ENCODE measurements at places on chromosomes 1 and 21.

DNA sequence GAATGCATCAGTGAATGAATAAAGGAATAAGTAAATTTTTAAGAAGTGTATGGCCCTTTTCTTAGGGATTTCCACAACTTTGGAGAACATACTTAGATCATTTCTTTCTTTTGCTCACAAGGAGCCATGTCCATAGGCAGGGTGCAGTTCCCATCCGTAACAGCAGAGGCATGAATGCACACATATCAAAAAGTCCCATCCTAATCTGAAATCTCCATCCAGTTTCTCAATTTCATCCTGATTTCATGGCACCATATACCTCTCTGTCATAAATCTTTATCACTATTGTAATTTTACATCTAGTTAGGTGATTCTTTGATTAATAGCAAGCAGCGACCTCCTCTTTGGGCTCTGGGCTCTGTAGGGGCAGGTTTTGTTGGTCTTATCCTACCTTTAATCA, 359.2 kb downstream of the RRAGC start:
- DNase-seq: no peak

DNA sequence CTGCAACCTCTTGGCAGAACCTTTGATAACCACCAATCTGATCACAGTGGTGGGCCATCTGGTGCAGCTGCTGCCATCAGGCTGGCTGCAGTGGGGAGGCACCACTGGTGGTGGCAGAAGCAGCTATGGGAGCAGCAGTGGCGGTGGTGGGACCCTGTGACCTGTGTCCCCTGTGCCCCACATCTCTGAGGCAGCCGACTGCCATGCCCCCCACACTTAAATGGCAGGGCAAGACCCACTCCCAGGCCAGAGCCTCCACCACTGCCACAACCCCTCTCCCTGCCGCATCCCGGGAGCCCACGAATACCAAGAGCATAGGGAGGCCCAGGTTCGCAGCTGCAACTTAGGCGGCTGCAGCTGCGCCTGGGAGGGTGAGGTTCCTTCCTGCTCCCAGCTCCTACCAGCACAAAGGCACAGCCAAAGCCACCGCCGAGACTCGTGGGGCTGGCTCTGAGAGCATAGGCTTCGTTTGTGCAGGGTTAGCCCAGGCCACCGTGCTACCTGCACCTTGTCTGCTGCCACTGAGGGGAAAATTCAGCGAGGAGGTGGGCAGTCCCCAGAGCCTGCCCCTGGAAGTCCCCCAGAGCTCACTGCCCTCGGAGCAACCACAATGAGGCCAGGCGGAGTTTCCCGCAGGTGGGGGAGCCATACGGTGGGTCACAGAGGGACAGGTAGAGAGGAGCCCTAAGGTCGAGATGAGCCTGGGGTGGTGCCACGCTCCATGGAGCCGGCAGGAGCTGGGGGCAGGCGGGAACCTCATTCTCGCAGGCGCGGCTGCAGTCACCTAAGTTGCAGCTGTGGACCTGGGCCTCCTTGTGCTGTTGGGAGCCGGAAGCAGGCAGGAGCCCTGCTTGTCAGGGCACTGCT, 518.7 kb downstream of the RWDD3 start:
- no peak for DNase-seq

- no peak for DNase-seq
These were observed 54.3 kb downstream of the ABL2 start for GRCh38 chr1:179175011-179175841.

DNA sequence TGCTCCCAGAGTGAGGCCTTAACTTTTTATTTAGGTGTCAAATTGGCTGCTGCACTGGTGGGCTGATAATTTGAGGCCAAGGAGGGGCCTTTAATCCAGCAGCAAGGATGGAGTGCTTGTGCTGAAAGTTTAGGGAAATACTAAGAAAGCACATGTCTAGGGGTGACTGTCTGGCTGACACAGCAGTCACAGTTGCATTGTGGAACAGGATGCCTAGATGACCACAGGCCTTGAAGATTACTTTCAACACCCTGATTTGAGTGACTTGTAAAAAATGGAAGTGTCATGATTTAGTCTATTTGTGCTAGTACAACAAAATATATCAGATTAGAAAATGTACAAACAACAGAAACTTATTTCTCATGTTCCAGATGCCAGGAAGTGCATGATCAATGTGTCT, 57.7 kb downstream of the ZNF697 start:
- DNase-seq: no peak

DNA sequence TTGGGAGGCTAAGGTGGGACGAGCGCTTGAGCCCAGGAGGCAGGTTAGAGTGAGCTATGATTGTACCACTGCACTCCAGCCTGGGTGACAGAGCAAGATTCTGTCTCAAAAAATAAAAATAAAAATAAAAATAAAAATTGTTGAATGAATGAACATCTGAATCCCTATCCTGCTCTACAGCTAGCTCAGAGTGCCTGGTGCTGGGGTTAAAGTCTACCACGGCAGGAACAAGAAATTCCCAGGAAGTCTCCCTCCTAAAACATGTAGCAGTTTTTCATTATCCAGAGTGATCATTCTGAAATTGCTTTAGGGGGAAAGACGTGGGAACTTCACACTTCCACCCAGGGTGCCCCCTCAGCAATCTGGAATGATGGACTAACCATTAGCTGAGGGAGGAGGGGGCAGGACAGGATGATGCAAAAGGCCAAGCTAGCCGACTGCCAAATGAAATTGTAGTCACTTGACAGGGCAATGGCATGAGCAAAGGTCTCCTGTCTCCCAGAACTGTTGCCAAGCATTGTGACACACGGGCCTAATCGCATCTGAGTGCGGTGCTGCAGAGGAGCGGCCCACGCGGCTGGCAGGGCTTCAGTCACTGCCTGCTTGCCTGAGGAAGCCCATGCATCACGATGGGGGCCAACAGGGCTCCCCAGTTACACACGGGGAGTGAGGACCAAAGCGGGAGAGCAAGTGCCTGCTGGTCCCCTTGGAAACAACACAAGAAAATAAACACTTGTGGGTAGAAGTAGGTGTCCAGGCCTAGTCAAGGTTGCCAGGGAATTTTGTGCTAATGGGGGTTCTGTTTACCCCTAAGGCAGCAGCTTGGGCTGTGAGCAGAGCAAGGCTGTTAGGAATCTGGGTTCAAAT, 85.7 kb downstream of the NENF start:
- DNase-seq: no peak

GRCh38 chr1:24720152-24720551, 25.1 kb upstream of the CLIC4 start:
- DNase-seq: no peak

GRCh38 chr1:221470000-221470698, 271.7 kb downstream of the DUSP10 start:
- no peak for DNase-seq

DNA sequence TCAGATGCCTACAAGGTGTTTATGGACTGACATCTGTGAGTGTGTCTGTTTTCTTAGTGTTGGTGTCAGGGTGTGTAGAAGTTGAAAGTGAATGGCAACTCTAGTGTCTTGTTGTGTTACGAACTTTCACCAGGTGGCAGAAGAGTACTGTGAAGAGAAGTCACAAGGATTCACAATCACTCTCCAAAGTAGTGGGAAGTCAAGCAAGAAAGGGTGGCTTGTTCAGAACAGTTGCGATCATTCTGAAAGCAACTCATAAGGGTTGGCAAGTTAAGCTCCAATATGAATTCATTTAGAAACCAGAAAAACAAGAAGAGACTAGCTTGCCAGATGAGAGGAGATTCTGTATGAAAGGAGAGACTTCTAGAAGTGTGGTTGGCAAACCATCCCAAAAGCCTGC, 86.1 kb downstream of the FASLG start:
- DNase-seq: peak; percentile 8

- DNase-seq: no peak
These were observed 108.7 kb downstream of the DISP1 start for GRCh38 chr1:222923506-222923905.

DNA sequence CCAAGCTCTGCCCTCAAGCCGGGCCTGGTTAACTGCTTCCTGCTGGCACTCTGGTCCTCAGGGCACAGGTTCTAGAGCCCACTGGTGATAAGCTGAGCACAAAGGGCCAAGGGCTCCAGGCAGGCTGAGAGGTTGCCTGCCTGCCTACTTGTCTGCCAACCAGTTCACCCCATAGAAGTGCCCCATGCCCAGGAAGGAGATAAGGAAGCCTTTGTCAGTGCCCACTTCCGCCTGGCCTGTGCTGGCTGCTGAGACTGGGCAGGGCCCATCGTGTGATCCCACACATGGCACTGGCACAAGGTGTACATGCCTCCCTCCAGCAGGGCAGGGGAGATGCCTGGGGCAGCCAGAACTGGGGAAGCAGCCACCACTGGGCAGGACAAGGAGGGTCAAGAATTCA, 24.1 kb downstream of the SLC9A1 start:
- no peak for DNase-seq

DNA sequence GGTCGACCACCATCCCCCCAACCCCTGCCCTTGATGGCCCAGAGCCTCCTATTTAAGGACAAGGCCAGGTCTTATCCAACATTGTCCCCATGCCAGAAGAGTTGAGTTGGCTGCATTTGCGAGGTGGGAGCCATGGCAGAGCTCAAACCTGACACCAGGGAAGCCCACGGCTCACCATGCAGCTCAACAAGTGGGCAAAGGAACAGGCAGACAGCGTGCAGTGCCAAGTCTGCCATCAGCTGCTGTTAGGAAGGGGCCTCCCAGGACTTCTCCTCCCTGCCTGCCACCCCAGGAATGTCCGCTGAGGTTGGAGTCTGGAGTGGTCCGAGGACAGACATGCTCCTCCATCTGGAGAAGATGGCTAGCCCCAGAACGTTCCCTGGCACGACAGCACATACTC, 19.9 kb downstream of the SLC45A3 start:
- no peak for DNase-seq

- no peak for DNase-seq
These were observed 66.2 kb downstream of the COQ8A start for GRCh38 chr1:227006226-227006796.

DNA sequence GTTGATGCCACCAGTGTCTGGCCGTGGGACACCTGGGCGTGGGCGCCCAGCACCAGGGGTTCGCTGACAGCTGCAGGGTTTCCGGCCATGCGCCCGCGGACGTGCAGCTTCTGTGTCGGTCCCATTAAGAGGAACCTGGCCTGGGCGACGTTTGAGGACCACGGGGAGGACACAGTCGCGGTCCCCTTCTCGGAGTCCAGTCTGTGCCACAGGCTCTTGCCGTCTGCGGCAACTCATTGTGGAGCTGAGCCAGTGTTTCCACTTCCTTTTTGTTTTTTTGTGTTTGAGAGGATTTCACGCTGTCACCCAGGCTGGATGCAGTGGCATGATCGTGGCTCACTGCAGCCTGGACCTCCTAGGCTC, 1.6 kb upstream of the C1orf159 start:
- no peak for DNase-seq

GRCh38 chr1:221878134-221878533, 136.2 kb upstream of the DUSP10 start:
- DNase-seq: no peak

DNA sequence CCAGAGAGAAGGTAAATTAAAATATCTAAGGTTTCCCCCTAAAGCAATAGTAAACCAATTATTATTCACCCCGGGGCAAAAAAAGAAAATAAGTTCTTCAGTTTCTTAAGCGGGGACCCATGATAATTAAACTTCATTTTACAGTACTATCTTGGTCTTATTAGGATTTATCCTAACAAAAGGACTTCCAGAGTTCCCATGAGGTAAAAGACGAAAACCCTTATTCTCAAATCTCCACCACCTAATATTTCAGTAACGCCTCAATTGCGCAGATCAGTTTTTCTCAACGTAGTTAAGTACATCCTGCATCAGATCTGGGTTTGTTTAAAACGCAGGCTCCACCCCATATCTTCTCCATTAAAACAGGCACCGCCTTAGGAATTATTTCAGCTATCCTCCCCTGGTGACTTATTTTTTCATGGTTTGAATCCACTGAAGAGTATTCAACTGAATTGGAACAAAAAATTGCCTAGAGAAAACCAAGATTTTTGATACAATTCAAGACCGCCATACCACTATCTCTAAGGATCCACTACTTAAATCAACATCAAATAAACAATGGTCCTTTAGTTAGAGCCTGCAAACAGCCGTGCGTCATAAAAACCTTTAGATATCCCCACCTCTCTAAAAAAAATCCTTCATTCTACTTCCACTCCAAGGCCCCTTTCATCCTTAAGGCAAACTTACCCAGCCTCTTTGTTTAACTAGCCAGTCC, 1.7 kb downstream of the MCL1 start:
- DNase-seq: peak; percentile 71

GRCh38 chr1:93519199-93519829, 71.4 kb downstream of the FNBP1L start:
- no peak for DNase-seq

- peak; percentile 90 for DNase-seq
These were observed 51.8 kb downstream of the UTP25 start for GRCh38 chr1:209879539-209879938.

DNA sequence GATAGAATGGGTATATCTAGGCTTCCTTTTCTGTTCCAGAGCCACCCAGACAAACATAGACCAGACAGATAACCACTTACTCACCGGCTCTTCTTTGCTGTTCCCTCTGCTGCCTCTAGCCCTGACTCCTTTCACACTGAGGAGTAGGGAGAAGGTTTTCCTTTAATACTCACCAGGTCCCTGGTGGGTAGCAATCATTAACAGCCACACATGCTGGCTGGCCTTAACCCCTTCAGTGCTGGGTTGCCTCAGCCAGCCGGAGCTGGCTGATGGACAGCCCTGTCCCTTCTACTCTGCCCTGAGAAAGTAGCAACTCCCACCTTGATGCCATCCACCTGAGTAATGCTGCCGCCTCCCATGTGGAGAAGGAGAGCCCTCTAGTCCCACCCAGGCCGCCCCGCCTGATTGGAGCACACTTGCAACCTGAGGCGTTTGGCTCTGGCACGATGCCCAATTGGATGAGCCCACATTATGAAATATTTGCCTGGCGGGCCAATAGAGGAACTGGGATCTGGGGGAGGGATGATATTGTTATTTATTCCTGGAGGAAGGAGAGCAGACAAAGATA, 71.6 kb downstream of the PLEKHA6 start:
- peak; percentile 37 for DNase-seq

DNA sequence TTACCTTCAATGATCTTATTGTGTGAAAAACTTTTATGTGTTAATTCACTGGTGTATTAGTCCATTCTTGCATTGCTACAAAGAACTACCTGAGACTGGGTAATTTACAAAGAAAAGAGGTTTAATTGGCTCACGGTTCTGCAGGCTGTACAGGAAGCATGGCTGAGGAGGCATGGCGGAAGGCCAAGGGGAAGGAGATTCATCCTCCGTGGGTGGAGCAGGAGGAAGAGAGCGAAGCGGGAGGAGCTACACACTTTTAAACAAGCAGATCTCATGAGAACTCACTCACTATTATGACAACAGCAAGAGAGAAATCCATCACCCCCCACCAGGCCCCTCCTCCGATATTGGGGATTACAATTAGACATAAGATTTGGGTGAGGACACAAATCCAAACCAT, 44.2 kb upstream of the RGS7 start:
- no peak for DNase-seq
